ENCODE measurements at places on chromosomes 12 and 14.

- DNase-seq = no peak
These were observed 56.0 kb downstream of the CLMN start for GRCh38 chr14:95263527-95264231.

DNA sequence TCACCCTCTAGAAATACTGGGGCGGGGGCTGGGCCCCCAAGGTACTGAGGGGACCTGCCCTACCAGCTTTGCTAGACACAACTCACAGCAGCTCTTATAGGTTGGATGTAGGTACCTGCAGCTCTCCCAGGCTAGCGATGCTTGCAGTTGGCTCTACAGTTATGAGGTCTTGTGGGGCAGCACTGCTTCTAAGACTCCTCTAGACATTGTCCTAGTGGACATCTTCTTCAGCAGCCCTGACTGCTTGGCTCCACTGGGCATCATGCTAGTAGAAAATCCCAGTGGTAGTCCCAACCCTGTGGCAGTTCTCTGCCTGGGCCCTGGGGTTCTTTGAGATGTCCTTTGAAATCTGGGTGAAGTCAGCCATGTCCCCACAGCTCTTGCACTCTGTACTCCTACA, 419.3 kb upstream of the SEL1L start:
- no peak for DNase-seq

- no peak for DNase-seq
These were observed 97.2 kb downstream of the SSPN start for GRCh38 chr12:26292596-26292995.

- DNase-seq = no peak
These were observed 66.9 kb downstream of the CMKLR1 start for GRCh38 chr12:108271951-108272872.

DNA sequence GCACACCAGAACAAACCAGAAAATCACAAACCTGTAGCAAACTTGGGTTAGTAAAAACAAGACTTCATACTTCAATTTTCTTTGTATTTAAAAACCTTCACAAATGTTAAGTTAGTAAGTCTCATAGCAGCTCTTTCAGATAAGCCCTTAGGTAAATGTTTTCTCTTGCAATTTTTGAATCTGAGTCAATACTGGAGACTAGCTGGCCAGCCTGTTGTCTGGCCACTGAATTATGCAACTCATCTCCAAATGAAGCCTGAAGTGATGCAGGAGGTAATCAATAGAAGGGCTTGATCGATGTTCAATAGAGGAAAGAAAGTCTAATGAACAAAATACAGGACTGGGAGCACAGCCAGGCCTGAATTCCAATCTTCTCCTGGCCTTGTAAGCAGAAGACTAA, 465.2 kb downstream of the LRIG3 start:
- no peak for DNase-seq

GRCh38 chr14:31291210-31291609, 83.6 kb upstream of the HECTD1 start:
- DNase-seq = no peak

DNA sequence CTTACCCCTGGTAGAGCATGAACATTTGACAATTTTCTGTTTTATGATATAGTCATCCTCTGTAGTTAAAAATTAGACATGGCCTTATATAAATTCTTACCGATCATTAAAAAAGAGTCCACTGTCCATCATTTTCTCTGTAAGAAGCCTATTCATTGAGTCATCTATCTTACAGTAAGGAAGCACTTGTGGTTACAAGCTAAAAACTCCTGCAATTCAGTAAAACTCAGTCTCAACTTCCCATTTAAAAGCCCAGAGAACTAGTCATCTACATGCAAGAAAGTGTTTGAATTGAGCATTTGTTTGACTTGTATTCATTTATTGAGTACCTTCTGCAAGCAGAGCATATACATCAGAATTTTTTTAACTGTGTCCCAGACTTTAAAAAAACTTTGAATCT, 63.3 kb downstream of the GTF2A1 start:
- DNase-seq = no peak
